ENCODE measurements at places on chromosomes 12 and 14.

DNA sequence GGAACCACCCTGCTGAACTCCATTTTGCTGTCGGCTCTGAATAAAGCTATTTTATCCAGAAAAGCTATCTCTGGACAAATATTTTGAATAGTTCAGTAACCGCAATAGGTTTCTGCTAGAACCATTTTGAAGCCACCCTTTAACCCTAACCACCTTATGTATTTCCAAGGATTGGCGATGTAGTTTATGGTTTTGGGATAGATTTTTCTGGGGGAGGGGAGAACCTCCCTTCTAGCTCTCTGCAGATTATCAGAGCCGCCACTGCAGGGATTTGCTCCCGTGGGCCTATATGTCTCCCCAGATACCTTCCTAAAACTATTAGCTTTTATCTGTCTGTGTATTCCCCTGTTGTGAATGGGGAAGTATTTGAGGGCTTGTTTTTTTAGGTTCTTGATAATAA is 1.8 kb upstream of the TUBA1B start:
- H3K4me1 ChIP-seq: peaks cover 46% of the 10 kb centered on the region
- H3K4me3 ChIP-seq: no peak overlapping the region
- H3K27me3 ChIP-seq: no peaks in the 10 kb centered on the region
- H3K36me3 ChIP-seq: peaks cover 29% of the 10 kb centered on the region
- H3K27ac ChIP-seq: peak overlapping the region; percentile 97

DNA sequence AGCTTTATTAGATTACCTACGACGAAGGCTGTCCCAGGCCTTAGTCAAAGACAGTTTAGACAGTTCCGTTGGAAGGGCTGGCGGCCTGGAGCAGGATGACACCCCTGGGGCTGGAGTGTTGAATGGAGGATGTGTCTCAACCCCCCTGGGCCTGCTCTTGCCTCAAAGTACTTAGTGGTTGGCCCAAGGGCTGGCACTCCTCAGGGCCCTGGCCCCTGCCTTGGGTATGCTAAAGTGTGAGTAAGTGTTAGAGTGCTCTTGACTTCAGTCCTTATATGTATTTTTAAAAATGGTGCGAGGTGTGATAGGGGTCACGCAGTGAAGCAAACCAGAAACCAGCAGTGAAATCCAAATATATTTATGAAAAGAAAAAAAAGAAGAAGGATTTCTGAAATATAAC is 261.6 kb downstream of the KTN1 start:
- H3K4me3 ChIP-seq: no peak overlapping the region
- no peak for DNase-seq
- no peaks in the 10 kb centered on the region for H3K36me3 ChIP-seq
- peaks cover 3% of the 10 kb centered on the region for H3K27me3 ChIP-seq

- no peak overlapping the region for H3K27ac ChIP-seq
- peaks cover 45% of the 10 kb centered on the region for H3K36me3 ChIP-seq
- H3K4me1 ChIP-seq: peaks cover 2% of the 10 kb centered on the region
- H3K27me3 ChIP-seq: no peaks in the 10 kb centered on the region
- no peak for DNase-seq
These were observed 39.6 kb downstream of the CDKL1 start for GRCh38 chr14:50357124-50357523.

DNA sequence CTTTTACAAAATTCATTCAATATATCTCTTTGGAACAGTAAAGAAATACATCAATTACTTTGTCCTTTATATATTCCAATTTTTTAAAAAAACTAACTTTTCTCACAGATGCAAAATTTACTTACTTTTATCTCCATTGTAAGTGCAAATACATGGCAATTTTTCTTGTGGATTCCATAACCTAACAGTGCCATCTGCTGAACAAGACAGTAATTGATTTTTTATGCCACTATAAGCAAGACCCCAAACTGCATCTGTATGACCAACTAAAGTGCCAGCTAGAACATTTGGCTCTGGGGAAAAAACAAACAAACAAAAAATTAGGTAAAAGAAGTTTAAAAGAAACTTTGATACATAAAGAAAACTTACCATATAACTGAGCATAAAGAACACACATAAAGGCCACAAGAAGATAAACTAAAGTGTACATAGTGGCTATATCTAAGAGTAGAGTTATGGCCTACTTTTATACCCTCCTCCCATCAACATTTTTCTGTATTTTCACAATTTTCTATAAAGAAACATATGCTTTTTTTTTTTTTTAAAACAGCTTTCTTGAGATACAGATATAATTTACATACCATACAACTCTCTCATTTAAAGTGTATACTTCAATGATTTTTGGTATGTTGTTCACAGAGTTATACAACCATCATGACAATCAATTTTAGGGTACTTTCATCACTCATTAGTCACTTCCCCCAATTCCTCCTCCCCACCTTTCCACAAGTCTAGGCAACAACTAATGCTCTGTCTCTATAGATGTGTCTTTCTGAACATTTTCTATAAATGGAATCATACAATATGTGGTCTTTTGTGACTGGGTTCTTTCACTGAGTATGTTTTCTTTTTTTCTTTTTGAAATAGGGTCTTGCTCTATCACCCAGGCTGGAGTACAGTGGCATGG is 32.6 kb downstream of the COCH start:
- no peak overlapping the region for H3K4me3 ChIP-seq
- no peak for DNase-seq
- H3K27ac ChIP-seq: no peak overlapping the region
- H3K4me1 ChIP-seq: no peaks in the 10 kb centered on the region
- H3K36me3 ChIP-seq: peaks cover 44% of the 10 kb centered on the region

- peaks cover 3% of the 10 kb centered on the region for H3K27me3 ChIP-seq
- no peak overlapping the region for H3K27ac ChIP-seq
- H3K4me1 ChIP-seq: peaks cover 23% of the 10 kb centered on the region
- H3K36me3 ChIP-seq: no peaks in the 10 kb centered on the region
- no peak for DNase-seq
- no peak overlapping the region for H3K4me3 ChIP-seq
These were observed 6.9 kb upstream of the IGF1 start for GRCh38 chr12:102487226-102487625.

GRCh38 chr12:57475271-57476161 is 4.2 kb downstream of the ARHGAP9 start:
- H3K36me3 ChIP-seq: peaks cover 37% of the 10 kb centered on the region
- DNase-seq: no peak
- H3K27ac ChIP-seq: peak overlapping the region; percentile 100

DNA sequence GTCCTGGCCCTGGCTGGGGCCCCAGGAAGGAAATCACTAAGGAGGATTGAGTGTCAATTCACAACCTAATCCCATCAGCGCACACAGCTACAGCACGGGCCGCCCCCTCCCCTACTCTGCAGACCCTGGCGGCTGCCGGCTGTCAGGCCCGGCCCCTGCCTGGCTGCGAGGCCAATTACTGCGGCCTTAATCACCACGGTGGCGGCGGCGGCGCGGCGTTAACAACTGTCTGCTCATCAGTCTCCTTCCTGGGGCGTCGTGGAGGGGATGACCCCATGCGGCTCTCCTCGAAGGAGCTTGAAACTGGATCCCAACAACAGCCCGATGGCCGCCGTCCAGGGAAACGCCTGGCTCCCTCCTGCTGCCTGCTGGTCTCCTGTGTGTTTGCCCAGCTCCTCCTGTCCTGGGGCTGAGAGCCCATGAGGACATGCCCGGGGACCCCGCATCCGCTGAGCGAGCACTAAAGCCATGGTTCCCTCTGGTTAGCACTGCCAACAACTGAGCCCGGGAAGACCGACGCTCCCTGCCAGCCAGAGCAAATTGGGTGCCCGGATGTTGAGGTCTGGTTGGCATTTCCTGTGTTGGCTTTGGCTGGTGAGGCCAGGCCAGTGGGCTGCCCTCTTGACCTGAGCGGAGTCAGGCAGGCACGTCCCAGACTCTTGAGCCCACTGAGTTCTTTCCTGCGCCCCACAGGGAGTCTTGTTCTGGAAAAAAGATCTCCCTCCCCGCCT is 21.8 kb upstream of the EIF2B2 start:
- no peaks in the 10 kb centered on the region for H3K36me3 ChIP-seq
- no peak overlapping the region for H3K27ac ChIP-seq

GRCh38 chr14:43041976-43042375 is 1435.3 kb downstream of the LRFN5 start:
- no peaks in the 10 kb centered on the region for H3K4me1 ChIP-seq
- no peak for DNase-seq
- no peak overlapping the region for H3K27ac ChIP-seq
- no peaks in the 10 kb centered on the region for H3K36me3 ChIP-seq
- H3K4me3 ChIP-seq: no peak overlapping the region

- H3K36me3 ChIP-seq: no peaks in the 10 kb centered on the region
- no peak for DNase-seq
- no peaks in the 10 kb centered on the region for H3K4me1 ChIP-seq
- H3K27ac ChIP-seq: no peak overlapping the region
- H3K27me3 ChIP-seq: no peaks in the 10 kb centered on the region
These were observed 431.4 kb downstream of the SLC16A7 start for GRCh38 chr12:60027266-60027665.

- no peak for DNase-seq
- peaks cover 2% of the 10 kb centered on the region for H3K27me3 ChIP-seq
- no peak overlapping the region for H3K27ac ChIP-seq
These were observed 106.9 kb upstream of the DYRK2 start for GRCh38 chr12:67541625-67541991.

GRCh38 chr14:51121096-51121495 is 26.2 kb upstream of the TRIM9 start:
- H3K4me1 ChIP-seq: no peaks in the 10 kb centered on the region
- no peak overlapping the region for H3K4me3 ChIP-seq
- H3K27me3 ChIP-seq: no peaks in the 10 kb centered on the region
- no peak for DNase-seq

- no peaks in the 10 kb centered on the region for H3K36me3 ChIP-seq
- no peak overlapping the region for H3K27ac ChIP-seq
- H3K4me1 ChIP-seq: no peaks in the 10 kb centered on the region
- no peak for DNase-seq
These were observed 42.3 kb downstream of the NR1H4 start for GRCh38 chr12:100515968-100516367.

GRCh38 chr12:100720016-100720654 is 74.4 kb upstream of the ANO4 start:
- peaks cover 26% of the 10 kb centered on the region for H3K27me3 ChIP-seq
- H3K4me1 ChIP-seq: peaks cover 4% of the 10 kb centered on the region
- no peak overlapping the region for H3K4me3 ChIP-seq
- no peak overlapping the region for H3K27ac ChIP-seq

- no peaks in the 10 kb centered on the region for H3K27me3 ChIP-seq
- peaks cover 52% of the 10 kb centered on the region for H3K4me1 ChIP-seq
These were observed 53.0 kb downstream of the ATF7IP start for GRCh38 chr12:14418451-14418890.

DNA sequence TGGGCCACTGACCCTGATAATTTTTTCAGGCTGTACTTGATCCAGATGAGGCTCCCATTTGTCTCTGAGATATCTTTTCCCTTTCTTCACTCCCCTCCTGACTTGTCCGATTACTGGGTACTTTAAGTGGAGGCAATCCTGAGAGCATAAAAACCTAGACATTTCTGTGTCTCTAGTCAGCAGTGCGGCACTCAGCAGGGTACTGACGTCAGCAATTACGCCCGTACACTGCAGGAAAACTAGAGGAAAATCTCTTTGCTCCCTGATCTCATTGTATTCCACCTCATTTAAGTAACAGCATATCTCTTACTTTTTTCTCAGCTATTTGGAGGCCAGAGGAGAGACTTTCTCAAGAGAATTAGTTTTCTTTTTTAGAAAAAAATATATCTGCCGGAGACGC is 315.5 kb upstream of the OR4E1 start:
- no peaks in the 10 kb centered on the region for H3K4me1 ChIP-seq
- DNase-seq: no peak
- peaks cover 43% of the 10 kb centered on the region for H3K27me3 ChIP-seq
- no peak overlapping the region for H3K27ac ChIP-seq

DNA sequence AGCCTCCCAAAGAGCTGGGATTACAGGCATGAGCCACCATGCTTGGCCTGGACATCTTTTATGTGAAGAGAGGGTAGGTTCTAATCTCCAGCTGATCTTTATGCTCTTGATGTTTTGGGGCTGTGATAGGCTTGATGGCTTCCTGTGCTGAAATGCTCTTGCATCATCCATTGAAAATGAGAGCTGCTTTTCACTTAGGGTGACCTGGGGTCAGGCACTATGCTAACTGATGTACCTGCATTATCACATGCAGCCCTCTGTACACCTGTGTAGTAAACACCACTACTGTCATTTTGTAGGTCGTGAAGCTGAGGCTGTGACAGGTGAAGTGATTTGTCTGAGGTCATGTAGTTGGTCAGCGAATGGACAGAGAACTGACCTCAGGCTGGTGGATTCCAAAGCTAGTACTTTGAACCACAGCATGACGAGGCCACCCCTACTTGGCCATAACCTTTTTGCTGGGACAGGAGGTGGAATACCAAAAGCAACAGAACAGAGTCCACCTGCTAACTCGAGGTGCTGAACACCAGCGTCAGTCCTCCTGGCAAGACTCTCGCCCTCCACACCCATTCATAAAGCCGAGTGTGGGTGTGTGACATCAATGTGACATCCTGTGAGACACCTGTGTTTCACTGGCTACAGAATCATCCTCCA is 69.1 kb downstream of the C12orf75 start:
- no peaks in the 10 kb centered on the region for H3K4me1 ChIP-seq
- H3K27me3 ChIP-seq: no peaks in the 10 kb centered on the region
- no peak overlapping the region for H3K27ac ChIP-seq
- H3K4me3 ChIP-seq: no peak overlapping the region
- DNase-seq: no peak

DNA sequence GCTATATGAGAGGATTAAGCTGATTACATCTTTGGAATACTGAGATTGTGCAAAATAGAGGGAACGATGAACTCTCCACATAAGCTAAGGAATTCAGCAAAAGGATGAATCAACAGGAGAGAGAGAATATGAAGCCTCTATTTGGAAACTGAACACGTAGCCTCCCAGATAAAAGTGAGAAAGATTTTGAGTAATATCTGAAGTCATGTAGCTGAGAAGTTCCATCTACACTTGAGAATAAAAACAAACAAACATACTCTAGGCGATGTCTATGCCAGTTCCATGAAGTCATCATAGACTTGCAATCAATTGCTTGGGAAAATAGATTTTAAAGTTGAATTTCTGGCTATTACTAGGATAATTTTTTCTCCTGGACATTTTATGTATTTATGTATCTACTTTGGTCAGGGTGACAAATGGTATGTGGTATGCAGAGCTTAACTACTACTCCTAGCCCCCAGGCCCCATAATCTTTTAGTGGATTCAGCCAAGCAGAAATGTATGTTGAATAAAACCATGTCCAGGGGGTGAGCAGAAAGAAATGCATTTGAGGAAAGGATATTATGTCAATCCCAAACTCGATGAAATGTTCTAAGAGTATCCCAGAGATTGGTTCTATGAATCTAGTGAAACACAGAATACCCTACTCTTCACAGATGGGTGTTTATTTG is 627.4 kb downstream of the DIO2 start:
- no peaks in the 10 kb centered on the region for H3K4me1 ChIP-seq
- no peak for DNase-seq
- no peaks in the 10 kb centered on the region for H3K36me3 ChIP-seq

GRCh38 chr12:31843398-31844095 is 114.7 kb upstream of the AMN1 start:
- peaks cover 33% of the 10 kb centered on the region for H3K36me3 ChIP-seq
- no peak for DNase-seq
- peaks cover 32% of the 10 kb centered on the region for H3K4me1 ChIP-seq
- no peak overlapping the region for H3K4me3 ChIP-seq

DNA sequence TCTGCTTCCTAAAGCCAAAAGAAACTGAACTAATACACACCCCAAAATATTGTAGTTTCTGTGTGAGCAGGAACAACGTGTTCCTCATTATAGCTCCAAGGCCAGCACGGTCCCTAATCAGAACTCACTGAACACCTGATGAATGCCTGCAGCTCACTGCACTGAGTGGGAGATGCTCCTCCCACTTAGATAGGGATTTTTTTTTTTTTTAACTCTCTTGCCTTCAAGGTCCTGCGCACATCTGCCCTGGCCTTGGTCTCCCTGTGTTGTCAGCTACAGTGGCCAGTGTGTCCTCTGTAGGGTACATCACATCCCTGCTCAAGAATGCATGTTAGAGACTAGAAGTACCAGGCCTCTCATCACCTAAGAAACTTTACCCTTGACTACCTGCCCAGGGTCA is 44.3 kb upstream of the TMPO start:
- no peaks in the 10 kb centered on the region for H3K36me3 ChIP-seq
- DNase-seq: no peak
- H3K27me3 ChIP-seq: peaks cover 9% of the 10 kb centered on the region
- no peaks in the 10 kb centered on the region for H3K4me1 ChIP-seq

All from activated B cell treated with CpG ODN at 0.5 μM for 24 hours (primary cell).